Brain pericyte (primary cell): ENCODE measurements at places on chromosomes 12 and 14.

- no peak for DNase-seq
Measured at GRCh38 chr14:82313889-82314288, 780.2 kb upstream of the SEL1L start.

- no peak for DNase-seq
Measured at GRCh38 chr14:26966908-26967307, 369.1 kb upstream of the NOVA1 start.

- no peak for DNase-seq
Measured at GRCh38 chr12:24396224-24396623, 446.8 kb upstream of the SOX5 start.

GRCh38 chr12:104782296-104782695 lies 175.8 kb downstream of the SLC41A2 start:
- no peak for DNase-seq

DNA sequence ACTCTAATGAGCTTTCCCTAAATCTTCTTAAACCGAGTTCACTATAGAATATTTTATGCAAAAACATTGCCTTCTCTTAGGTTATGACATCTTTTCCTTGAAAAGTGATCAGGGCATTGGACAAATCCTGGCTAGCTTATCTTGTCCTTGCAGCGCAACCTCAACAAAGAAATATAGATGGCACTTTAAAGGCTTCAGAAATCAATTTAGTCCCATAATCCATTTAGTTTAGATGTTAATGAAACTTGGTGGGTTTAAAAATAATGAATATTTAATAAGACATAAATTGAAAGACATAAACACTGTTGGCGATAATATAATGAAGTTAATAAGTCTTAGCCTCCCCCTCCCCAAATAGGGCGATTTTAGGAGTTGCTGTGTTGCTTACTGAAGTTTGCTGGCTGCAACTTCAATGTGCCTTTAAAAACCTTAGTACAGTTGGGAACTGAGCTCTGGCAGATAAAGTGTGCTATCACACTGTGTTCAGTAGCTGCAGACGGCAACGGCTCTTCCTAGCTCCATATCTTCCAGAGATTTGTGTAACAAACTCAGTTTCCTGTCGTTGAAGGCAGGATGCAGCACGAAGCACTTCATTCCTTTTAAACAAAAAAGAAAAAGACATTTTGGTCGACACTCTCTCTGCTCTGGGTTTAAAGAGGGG lies 19.5 kb downstream of the PLXNC1 start:
- no peak for DNase-seq

DNA sequence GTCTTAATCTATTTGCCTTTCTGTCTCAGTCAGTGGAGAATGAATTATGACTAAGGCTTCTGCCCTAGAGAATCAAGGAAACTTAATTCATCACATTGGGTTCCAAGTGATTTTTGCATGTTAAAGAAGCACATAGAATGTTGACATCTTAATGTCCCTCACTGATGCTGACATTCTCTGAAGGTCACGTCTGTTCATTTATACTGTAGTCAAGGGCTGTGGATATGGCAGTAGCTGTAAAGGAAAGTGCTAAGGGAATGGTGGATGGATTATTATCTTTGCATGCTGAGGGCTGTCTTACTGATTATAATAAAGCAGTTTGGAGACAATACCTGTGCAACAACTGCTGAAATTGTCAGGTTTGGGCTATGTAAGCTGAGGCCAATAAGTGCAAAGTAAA lies 161.2 kb downstream of the PLCZ1 start:
- DNase-seq: no peak

DNA sequence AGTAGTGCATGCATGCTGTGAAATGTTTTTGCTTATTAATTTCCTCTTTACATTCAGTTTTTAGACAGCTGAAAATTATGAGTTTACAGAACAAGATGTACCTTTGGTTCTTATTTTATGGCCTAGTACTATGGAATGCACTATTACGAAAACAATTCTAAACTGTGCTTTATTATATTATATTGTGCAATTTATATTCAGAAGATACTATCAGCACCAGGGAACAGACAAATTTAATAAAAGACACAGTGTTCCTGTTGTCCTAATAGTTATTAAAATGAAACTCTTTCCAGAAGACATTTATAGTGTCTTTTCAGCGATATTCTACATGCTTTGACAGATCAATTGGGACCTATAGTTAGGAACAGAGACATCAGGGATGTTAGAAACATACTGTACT lies 427.3 kb downstream of the BTG1 start:
- no peak for DNase-seq

DNA sequence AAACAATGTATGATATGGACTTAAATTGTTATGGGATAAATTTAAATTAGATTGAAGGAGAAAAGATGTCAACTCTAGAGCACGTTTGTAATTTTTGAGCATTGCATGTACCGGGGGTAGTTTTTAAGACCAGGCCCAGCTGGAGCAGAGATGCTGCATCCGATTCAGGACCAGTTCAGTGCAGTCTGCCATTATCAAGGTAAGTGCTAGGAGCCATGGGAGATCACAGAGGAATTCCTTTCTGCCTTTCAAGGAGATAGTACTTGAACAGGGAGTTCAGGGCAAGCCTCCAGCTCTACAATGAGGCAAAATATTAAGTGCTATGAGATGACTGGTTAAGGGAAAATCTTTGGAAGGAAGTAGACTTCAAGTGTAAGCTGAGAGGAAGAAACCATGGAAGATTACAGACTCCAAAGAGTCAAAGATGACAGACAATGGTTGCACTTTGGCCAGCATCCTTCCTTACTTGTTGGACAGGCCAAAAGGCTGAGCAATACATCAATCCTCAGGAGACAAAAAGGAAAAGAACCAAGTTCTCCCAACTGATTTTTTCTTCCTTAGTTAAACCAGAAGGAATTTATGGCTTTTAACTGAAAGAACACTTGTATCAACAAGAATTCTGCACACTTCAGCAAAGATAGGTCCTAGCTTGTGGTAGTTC lies 113.2 kb upstream of the HIF1A start:
- no peak for DNase-seq

GRCh38 chr12:61810486-61810885 lies 449.7 kb upstream of the USP15 start:
- DNase-seq: no peak

DNA sequence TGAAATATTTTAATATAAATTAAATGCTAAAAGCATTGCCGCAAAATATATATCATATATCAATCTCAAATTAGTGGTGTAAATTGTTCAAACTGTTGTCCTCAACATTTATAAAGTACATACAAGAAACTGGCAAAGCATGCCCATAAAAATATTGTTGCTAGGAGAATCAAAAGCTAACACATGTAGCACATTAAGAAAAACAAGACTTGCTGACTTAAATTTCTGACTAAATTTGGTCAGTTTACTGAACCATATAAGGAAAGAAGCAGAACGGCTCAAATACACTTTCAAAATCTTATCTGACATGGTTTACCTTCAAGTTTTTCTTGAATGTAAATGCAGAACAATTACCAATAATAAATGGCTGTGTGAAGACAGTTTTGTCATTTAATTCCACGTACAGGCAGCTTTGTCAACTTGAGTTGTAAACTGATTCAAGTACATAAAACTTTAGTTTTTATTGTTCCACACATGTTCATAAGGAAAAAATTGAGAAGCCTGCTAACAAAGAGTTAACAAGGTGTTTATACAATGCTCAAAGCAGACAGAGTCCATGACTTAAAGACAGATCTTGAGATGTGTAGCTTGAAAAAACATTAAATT lies 50.4 kb downstream of the PPP1R12A start:
- no peak for DNase-seq

DNA sequence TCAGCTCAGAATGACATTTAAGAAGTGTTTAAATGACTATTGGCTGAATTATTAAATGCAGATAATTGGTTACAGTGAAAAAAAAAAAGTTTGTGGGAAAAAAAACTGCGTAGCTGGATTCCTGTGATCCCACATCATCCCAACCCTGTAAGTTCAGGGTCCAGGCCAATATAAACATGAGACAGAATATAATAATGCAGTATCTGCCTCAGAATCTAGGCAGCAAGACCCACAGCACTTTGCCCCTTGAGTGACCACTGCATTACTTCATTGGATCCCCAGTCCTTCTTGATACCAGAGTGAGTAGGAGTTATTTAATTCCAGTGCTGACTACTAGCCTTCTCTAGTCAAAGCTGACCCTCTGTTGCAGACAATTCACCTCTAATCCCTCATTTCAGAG lies 272.6 kb downstream of the CCER1 start:
- peak; percentile 17 for DNase-seq

GRCh38 chr12:76820888-76821482 lies 57.1 kb downstream of the ZDHHC17 start:
- DNase-seq: no peak

DNA sequence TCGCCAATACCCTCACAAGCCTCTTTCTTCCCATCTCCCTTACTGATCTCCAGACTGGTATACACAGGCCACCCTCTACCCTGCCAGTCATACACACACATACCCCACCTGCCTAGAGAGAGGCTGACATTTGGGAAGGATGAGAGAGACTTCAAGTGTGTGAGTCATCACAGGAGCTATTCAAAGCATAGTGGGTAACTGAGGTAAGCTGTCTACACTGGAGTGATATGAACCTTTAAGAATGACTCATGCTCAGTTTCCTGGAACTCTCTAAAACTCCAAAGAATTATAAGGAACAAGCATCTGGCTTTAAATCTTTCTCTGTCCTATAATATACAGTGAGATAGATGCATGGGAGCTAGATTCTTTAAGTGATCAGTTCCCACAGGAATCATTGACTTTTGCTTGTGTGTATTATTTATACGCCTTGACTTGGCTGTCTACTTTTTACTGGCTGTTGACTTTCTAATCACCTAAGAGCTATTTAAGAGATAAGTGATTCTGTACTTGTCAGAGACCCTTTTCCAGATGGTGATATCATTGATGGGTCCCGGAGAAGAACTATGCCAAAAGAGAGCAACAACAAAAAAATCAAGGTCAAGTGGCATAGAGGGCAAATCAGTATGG lies 5.8 kb downstream of the IGF1 start:
- no peak for DNase-seq

DNA sequence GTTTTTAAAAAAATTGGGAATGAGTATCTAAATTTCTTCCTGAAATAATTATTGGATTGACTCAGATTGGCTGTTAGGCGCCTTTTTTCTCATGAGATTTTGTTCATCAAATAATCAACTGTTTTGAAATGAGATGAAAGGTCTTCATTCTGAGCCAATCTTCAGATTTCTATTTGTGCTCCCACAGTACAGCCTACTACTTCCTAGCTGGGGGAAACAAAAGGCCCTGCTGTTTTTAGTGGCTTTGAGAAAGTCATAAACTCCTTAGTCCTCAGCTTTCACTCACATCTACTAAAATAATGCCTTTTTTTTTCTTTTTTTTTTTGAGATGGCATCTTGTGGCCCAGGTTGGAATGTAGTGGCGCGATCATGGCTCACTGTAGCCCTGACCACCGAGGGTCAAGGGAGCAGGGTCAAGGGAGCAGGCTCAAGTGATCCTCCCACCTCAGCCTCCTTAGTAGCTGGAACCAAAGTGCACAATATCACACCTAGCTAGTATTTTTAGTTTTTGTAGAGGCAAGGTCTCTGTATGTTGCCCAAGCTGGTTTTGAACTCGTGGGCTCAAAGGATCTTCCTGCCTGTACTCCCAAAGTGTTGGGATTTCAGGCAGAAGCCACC lies 15.2 kb downstream of the NACA start:
- no peak for DNase-seq

DNA sequence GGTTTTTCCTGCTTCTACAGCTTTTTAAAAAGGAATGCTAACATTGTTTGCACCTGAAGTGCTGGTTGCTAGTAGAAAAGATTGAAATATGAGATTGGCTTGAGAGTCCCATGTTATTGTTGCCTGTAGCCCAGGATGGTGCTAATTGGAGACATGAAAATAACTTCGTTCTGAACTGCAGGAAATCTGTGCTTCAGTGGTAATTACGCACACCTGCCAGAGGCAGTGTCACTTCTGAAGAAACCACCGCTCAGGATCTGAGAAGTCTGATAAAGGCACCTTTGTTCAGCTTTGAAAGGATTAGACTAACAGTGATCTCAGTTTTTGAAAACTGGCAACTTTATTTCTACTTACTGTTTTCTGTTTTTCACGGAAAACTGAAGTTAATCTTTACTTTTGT lies 15.5 kb upstream of the ATP6V0A2 start:
- DNase-seq: no peak

- DNase-seq: no peak
Measured at GRCh38 chr12:81992461-81992860, 233.3 kb upstream of the PPFIA2 start.

GRCh38 chr14:69050240-69051184 lies 71.4 kb upstream of the ACTN1 start:
- DNase-seq: no peak

GRCh38 chr14:68730811-68731425 lies 61.9 kb downstream of the ZFP36L1 start:
- no peak for DNase-seq

DNA sequence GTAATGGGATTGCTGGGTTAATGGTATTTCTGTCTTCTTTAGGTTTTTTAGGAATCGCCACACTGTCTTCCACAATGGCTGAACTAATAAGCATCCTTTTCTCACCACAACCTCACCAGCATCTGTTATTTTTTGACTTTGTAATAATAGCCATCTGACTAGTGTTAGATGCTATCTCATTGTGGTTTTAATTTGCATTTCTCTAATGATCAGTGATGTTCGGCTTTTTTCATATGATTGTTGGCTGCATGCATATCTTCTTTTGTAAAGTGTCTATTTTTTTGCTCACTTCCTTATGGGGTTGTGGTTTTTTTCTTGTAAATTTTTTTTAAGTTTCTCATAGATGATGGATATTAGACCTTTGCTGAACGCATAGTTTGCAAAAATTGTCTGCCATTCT lies 377.9 kb downstream of the GALC start:
- no peak for DNase-seq

DNA sequence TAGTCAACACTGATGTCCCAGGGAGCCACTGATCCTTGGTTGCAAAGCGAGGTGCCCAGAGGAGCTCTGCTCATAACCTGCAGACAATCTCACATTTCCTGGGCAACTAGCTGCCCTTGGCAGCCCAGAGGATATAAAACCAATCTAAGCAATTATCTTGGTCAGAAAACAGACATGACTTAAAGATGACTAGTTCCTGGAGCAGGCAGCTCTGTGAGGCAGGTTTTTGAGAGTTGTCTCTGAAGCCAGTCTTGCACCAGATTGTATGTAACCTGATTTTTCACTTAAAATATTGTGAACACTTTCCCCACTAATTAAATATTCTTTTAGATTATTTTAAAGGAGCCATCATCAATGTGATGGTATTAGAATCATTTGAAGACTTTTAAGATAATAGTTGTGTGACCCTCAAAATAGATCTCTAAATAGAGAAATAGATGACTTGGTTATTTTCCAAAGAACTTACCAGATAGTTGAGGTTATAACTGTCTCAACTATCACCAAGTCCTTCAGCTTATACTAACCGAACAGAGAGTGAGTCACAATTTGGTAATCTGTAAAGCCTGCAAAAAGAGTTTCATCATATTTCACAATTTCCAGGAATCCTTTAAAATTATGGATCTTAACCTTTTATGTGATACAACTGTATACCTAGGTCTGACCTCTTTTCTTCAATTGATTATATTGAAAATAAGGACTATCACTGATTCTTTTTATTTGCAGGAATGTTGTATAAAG lies 75.9 kb downstream of the LIN7A start:
- DNase-seq: no peak
